ENCODE measurements at places on chromosomes 12 and 14. TPM values are rescaled to one million over a fixed set of nuclear protein-coding genes. Genes with fewer than 3 reads are reported as not detected.

Gene PKP2
- total RNA-seq, result 0.60 TPM

Gene MOK
- 6.5 TPM for total RNA-seq

Gene GPR135
- 0.97 TPM for total RNA-seq

Gene GUCY2C
- total RNA-seq, result not detected

Gene FGD4
- total RNA-seq, result 0.45 TPM

Gene DNAJC22
- total RNA-seq, result not detected

Gene SERPINA3
- total RNA-seq, result not detected

Gene OR8S1
- total RNA-seq, result not detected

Gene DTD2
- 33.7 TPM for total RNA-seq

Gene GPR132
- 24.1 TPM for total RNA-seq

Gene LAG3
- 67.7 TPM for total RNA-seq

Gene PSMD9
- 68.5 TPM for total RNA-seq

Gene TOGARAM1
- 7.5 TPM for total RNA-seq

Gene HCAR3
- not detected for total RNA-seq

Gene FGF23
- total RNA-seq, result not detected

Gene SLC7A8
- total RNA-seq, result 2.8 TPM

Gene PAPLN
- total RNA-seq, result 0.36 TPM

Gene HSPA2
- total RNA-seq, result 2.0 TPM

Gene DEGS2
- total RNA-seq, result 1.6 TPM

Gene TAS2R9
- total RNA-seq, result not detected

Gene FAM234B
- total RNA-seq, result 8.4 TPM

Gene EID3
- total RNA-seq, result 6.4 TPM

Gene STAT6
- 256 TPM for total RNA-seq

Gene SMIM41
- total RNA-seq, result not detected

Gene AMN
- total RNA-seq, result 0.72 TPM

Gene LGR5
- not detected for total RNA-seq

Gene KRT74
- not detected for total RNA-seq

Gene CIROP
- not detected for total RNA-seq

Gene SLC25A21
- total RNA-seq, result not detected

Gene PRB2
- not detected for total RNA-seq

Gene KRT79
- 0.96 TPM for total RNA-seq

Gene RNU4-1
- 829 TPM for total RNA-seq

Gene SLC7A7
- total RNA-seq, result 0.56 TPM

Gene ZBTB42
- total RNA-seq, result 1.1 TPM

Gene CEBPE
- total RNA-seq, result 0.45 TPM

Gene HOTAIR
- not detected for total RNA-seq

Gene TM7SF3
- total RNA-seq, result 33.6 TPM

Gene MARK3
- 71.0 TPM for total RNA-seq

Gene ZNF84
- total RNA-seq, result 17.0 TPM

Gene CYP46A1
- total RNA-seq, result 0.16 TPM

Gene CAPS2
- total RNA-seq, result 2.4 TPM

Gene STAC3
- 2.0 TPM for total RNA-seq

Gene SELPLG
- total RNA-seq, result 23.0 TPM

Gene GLI1
- total RNA-seq, result 0.56 TPM

Gene HSPB8
- not detected for total RNA-seq
